ENCODE measurements at places on chromosomes 4 and X.

DNA sequence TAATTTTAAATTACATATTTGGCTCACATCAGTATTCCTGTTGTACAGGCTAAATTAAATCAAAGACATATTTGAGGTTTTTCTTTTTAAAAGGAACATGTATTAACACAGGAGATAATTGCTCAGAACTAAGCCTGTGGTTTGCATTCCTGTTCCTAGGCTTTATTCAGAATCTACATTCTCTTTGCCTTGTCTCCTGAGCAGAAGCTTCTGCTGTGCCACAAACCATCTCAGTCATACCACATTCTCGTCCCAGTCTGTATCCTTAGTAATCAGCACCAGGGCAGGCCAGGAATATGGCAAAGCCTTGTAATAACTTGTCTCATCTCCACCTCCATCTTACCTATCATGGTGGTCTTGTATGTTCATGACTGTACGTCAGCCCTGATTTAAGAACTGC lies 162.8 kb downstream of the ARHGAP24 start:
- no peak for DNase-seq

GRCh38 chr4:77188498-77189220 lies 31.7 kb downstream of the CCNG2 start:
- DNase-seq, result no peak

GRCh38 chr4:102285831-102286230 lies 59.5 kb downstream of the SLC39A8 start:
- no peak for DNase-seq

DNA sequence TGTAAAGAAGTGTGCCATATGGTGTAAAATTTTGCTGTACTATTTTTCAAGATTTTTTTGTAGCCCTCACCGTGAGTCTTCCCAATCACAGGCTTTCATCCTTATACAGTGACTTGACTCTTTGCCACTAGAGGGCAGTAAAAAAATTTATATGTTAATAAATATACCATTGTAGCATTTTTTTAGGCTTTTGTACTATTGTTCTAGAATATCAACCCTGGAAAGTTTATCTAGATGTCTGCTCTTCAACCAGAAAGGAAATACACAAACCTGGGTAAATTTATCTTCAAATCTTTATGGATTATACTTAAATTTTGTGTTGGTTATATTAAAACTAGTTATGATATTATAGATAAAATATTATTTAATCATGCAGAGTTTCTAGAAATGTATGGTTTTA lies 235.3 kb downstream of the TENM3 start:
- no peak for DNase-seq

GRCh38 chrX:14817571-14817970 lies 55.3 kb downstream of the FANCB start:
- no peak for DNase-seq

- no peak for DNase-seq
Observed at GRCh38 chrX:10109695-10110094, 47.1 kb upstream of the CLCN4 start.

GRCh38 chr4:26788341-26788733 lies 72.3 kb upstream of the STIM2 start:
- no peak for DNase-seq

DNA sequence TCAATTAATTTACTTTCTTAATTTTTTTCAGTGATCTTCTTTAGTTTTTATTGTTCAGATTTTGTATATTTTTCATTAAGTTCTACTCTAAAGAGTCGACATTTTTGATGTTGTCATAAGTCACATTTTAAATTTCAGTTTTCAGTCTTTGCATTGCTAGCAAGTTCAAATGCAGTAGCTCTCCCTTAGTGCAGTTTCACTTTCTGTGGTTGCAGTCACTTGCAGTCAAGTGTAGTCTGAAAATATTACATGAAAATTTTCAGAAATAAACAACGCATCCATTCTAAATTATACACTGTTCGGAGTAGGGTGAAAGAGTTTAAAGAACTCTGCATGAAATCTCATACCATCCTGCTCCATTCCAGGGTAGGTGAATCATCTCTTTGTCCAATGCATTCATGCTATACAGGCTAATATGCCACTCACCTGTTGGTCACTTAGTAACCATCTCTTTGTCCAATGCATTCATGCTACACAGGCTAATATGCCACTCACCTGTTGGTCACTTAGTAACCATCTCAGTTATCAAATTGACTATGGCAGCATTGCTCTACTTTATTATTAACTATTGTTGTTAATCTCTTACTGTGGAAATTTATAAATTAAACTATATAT lies 356.9 kb downstream of the STPG2 start:
- DNase-seq, result no peak

GRCh38 chr4:71941001-71941400 lies 90.8 kb upstream of the NPFFR2 start:
- DNase-seq, result no peak

- DNase-seq, result peak; percentile 88
Observed at GRCh38 chr4:39044364-39044955, 12.3 kb upstream of the TMEM156 start.

GRCh38 chr4:100875296-100876068 lies 357.7 kb upstream of the EMCN start:
- no peak for DNase-seq

DNA sequence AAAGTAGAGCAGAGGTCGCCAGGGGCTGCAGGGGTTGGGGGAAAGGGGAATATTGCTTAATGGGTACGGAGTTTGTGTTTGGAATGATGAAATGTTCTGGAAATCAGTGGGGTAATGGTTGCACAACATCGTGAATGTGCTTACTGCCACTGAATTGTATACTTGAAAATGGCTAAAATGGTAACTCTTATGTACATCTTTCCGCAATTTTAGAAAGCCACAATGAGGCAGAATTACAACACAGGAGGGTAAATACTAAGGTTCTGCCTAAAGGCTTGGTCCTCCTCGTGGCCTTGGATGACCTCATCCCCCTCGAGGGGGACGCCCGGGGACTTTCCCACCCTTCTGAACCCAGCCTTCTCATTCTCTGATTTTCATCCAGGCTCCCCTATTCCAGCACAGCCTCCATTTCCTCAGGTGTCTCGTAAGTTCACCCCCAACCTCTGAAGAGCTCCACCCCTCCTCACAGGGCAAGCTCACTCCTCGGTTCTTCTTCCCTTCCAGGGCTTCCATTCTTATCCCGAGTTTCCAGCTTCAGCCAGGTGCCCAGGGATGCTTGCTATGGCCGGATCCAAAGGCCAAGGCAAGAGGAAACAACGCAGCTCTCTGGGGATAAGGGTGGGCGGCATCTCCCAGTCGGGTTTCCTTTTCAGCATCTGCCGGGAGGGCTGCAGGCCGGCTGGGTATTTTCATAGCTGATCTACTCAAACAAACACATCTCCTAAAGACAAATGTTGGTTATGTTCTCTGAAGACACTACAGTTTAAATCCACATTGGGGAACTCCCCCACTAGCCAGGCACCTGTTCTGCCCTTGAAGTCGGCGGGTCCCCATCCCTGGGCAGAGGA lies 71.3 kb upstream of the ACSL1 start:
- DNase-seq, result no peak

DNA sequence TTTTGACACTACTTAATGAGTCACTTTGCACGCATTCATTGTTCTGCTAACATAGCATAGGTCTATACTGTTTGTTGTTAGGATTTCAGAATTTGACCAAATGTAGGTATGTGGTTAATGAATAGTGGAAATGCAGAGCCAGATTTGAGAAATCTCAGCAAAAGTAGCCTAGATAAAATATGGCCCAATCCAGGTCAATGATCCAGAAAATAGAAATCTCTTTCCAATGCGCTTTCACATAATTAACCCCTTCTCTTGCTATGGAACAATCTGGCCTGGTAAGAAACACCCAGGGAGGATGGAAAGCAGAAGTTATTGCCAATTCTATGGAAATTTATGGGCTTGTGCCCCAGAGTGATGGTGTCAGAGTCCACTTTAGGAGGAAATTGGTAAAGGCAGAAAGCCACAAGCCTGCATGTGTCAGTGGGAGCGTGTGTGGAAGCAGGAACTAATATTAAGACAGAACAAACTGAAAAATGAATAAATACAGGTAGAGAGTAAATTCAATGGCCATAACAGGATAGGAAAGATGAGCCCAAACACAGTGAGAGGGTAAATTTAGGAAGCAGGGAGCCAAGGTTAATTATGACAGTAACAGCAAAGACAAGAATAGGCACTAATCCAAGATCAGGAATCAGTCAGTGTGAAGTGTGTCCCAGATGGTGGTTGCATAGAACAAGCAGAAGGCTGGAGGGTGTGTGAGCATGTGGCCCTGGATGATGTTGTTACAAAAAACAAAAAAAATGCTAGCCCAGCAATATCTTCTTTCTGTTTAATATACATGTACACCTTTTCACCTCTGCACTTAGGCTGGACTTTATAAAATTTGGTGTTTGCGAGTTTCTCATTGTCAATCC lies 102.9 kb downstream of the SYTL5 start:
- no peak for DNase-seq

DNA sequence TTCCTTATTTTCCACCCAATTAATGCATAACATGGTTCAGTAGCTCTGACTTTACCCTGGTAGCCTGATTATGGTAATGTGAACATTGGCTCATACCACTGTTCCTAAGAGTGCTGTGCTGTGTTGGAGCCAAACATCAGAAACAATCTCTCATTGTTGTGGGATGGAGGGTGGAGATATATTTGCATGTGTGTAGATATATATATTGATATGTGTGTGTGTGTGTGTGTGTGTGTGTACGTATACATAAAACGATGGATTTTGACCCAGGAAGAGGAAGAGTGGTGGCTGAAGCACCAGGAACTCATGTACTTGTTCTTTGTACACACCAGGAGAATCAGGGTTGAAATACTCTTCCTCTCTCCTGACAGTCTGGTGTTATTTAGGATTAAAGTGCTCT lies 247.7 kb downstream of the IL15 start:
- DNase-seq, result no peak

DNA sequence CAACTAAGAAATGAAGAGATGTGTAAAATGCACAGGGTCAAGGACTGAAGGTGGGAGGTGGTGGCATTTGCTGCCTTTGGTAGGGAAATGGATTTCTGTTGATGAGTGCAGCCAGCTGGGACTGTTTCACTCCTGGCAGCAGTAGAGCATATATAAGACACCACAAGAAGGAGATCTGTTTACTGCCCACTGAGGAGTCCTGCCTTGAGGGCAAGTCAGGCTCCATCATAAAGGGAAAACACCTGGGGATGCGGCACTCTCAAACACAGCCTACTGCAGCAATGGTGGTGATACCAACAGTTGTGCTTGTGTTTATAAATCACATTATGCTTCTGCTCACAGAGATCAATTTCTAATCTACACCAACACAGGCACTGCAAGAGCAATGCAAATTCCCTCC lies 222.1 kb downstream of the TACR3 start:
- no peak for DNase-seq

DNA sequence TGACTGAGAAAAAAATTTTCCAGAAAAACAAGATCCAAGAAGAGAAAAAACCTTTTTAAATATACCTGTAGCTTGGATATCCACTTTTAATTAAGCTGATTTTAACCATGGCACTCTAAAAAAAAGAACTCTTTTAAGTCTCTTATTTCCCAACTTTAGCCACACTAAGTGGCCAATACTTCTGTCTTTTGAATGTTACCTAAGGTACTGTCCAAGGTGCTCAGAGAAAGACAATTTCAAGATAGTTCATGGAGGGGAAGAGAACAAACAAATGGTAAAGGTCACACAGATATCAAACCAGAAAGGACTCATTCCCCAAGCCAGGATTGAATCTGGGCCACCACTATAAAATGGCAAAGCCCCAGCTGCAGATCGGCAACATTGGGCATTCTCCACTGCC lies 10.1 kb downstream of the NLRP2B start:
- no peak for DNase-seq

DNA sequence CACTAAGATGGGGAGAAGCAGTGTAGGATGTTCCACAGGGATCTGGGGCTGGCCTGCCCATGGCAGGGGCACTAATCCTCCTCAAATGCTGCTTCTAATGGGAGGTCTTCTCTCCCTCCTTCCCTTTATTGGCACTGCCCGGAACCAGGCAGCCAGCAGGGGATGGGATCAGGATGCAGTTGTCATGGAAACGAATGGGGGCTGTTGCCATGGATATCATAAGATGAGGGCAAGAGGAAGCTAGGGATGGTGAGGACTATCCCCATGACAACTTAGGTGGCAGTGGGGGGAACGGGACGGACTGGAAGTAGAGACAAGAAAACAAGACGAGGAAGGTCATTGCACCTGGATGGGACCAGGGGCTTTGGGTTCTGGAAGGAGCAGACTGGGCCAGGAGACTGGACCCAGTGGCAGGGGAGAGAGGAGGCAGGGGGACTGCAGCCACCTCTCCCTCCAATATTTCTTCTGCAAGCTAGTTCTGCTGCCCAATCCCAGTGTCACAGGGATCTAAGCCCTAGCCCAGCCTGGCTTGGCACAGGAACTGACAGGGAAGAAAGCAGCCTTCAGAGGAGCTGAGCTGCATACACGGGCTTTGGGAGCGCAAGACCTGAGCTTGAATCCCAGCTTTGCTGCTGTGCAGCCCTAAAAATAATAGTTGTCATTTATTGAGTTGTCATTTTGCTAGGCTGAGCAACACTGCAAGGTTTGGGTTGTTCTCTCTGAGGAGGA lies 19.0 kb downstream of the IQSEC2 start:
- no peak for DNase-seq

GRCh38 chr4:72394012-72394663 lies 174.9 kb downstream of the ADAMTS3 start:
- DNase-seq, result peak; percentile 51

DNA sequence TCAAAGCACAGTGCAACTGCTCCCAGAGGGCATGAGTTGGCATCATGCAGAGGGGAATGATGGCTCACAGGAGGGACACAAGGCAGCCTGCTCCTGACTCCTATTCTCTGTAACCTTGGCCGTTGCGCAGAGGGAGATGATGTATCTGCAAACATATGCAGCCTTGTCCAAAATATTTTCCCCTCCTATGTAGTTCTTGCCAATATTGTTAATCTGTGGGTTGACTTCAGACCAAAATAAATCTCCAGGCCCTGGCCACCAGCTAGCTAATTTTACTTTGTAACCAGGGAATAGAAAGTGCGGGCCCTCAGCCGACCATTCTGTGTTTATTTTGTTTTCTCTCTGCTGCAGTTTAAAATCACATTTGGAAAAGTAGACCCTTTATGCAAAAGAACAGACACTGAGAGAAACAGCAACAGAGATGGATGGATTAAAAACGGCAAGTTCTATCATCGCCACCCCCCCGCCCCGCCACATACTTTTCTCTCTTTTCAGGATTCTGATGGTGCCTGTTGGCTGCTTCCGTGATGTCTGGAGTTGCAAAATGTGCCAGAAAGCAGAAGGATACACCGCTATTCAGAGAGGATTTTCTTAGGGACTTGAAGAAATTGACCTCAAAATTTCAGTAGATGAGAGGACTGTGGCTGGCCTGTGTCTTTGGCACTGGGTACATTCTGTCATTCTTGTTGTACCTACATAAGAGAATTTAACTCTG lies 185.3 kb upstream of the BCOR start:
- no peak for DNase-seq

DNA sequence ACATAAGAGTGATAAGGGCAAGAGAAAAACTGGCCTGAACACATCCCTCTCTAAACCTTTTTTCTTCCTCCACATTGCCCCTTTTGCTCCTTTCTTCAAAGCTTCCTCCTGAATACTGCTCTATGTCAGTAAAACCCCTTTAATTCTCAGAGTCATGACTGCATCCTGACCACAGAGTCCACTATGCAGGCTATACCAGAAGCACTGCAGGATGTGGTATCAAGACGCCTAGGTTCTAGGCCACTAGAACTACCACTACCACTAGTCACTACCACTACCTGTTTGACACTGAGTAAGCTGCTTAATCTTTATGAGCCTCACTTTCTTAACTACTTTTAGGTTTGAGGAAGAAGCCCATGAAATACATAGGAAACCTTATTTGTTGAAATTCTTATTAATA lies 38.7 kb downstream of the ARHGEF9 start:
- no peak for DNase-seq
